ENCODE measurements at places on chromosomes 11 and 22.

DNA sequence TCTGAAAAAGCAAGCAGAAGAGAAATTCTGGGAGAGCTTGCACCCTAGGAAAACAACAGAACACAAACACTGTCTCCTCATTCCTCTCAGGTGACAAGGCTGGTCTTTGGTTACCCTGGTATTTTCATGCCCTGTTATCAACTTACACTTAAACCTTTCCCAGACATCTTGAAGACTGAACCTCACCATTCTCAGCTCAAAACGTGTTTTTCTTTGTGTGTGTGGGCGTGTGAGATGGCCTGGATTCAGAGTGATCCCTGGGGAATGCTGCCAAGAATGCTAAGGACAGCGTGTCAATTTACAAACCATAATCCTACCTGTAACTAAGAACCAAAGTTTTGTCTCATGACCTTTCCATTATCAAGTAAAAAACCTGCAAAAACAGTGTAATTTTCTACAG lies 33.3 kb downstream of the ELF5 start:
- DNase-seq: no peak

GRCh38 chr11:66768818-66769217 lies 39.8 kb upstream of the SPTBN2 start:
- DNase-seq: no peak

- DNase-seq: no peak
Measured at GRCh38 chr11:85843929-85844328, 11.3 kb upstream of the CCDC83 start.

- no peak for DNase-seq
Measured at GRCh38 chr11:60116996-60117790, 28.7 kb downstream of the MS4A2 start.

- DNase-seq: no peak
Measured at GRCh38 chr11:13149991-13150390, 127.6 kb upstream of the BMAL1 start.

DNA sequence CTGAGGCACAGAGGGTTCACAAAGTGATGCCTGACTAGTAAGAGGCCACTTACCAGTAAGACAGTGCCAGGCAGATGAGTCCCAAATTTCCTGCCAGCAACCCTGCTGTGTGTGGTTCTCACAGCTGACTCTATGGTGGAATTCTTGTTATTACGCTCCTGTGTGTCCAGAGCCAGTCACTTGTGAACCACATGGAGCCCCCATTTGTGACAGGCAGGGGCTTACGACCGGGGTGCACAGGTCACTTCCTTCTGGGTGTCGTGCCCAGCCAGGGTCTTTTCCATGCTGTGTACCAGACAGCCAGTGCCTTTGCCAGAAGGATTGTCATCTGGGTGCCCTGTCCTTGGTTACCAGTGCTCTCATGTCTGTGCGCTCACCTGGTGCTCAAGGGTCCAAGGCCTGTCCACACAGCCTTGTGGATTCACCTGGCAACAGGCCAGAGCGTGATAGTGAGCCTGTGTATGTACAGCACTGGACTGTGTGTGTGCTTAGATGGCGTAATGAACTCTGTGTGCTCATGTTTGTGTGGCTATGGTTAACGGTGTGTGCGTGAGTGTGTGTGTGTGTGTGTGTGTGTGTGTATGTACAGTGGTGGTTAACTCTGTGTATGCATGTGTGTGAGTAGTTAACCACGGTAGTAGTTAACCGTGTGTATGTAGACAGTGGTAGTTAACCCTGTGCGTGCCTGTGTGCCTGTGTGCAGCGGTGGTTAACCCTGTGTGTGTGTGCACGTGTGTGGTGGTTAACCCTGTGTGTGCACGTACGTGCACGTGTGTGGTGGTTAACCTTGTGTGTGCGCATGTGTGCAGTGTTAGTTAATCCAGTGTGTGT lies 18.6 kb downstream of the GRAMD4 start:
- DNase-seq: peak; percentile 74

- no peak for DNase-seq
Measured at GRCh38 chr22:29055192-29055830, 6.3 kb downstream of the C22orf31 start.

- DNase-seq: no peak
Measured at GRCh38 chr11:88307749-88308425, 29.6 kb downstream of the CTSC start.

DNA sequence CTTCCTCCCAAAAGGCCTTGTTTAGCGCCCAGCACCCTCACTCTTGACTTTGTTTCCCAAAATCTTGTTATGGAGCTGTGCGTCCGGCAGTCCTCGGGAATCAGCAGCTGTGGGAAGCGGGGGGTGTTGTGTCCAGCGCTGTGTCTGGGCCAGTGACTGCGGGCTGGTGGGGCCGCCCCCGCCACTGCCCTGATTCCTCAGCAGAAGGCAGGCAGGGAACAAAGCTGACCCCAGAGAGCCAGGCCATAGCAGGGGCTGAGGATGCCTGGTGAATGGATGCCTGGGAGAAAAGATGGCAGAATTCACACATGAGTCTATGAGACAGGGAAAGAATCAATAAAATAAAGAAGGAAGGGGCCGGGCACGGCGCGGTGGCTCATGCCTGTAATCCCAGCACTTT lies 2.5 kb downstream of the APOBEC3C start:
- no peak for DNase-seq

DNA sequence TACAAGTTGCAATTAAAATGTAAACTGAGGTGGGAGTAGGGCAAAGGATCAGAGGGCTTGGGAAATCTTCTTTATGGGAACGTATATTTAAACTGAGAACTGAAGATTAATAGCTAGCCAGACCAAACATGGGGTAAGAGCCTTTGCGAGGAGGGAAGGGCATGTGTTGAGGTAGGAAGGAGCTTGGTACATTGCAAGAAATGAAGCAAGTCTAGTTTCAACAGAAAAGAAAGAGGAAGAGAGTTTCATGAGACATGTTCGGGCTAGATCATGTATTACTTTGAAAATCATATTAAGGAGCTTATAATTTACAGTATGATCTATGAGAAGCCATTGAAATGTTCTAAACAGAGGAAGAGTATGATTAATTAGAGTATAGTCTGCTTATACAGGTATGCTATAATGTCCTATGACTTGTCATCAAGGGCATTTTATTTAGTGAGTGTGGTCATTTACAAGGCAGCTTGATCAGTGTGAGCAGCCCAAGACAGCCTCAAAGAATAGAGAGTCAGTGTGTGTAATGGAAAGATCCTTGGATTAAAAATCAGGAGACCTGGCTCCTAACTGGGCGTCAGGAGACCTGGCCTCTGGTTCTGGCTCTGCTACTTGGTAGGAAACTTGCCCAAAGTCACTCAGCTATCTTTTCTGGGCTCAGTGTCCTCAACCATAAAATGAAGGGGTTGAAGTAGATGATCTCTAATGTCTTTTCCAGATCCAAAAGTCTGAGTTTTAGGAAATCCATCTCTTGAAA lies 10.9 kb downstream of the GAS2 start:
- peak; percentile 21 for DNase-seq

DNA sequence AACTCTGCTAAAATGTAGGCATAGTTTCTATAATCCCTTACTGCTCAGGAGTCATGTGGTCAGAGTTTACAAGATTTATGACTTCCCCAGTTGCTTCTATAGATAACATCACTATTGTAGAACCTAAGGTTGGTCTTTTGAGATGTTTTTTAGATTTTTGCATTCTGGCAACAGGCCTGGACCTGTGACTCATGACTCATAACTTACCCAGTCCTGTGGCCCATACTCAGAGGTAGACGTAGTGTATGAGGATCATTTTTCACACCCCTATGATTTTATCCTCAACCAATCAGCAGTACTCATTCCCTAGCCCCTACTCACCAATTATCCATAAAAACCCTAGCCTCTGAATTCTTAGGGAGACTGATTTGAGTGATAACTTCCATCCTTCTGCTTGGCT lies 384.4 kb upstream of the DDI1 start:
- no peak for DNase-seq

- no peak for DNase-seq
Measured at GRCh38 chr22:37225481-37225880, 13.2 kb upstream of the SSTR3 start.

GRCh38 chr22:41830174-41830573 lies 2.7 kb upstream of the SREBF2 start:
- no peak for DNase-seq

- peak; percentile 75 for DNase-seq
Measured at GRCh38 chr11:47980088-47980906, at the start of gene PTPRJ. TSS of gene PTPRJ (plus strand) at chr11:47980559. CDS start at chr11:47980913, 354 bp downstream.

DNA sequence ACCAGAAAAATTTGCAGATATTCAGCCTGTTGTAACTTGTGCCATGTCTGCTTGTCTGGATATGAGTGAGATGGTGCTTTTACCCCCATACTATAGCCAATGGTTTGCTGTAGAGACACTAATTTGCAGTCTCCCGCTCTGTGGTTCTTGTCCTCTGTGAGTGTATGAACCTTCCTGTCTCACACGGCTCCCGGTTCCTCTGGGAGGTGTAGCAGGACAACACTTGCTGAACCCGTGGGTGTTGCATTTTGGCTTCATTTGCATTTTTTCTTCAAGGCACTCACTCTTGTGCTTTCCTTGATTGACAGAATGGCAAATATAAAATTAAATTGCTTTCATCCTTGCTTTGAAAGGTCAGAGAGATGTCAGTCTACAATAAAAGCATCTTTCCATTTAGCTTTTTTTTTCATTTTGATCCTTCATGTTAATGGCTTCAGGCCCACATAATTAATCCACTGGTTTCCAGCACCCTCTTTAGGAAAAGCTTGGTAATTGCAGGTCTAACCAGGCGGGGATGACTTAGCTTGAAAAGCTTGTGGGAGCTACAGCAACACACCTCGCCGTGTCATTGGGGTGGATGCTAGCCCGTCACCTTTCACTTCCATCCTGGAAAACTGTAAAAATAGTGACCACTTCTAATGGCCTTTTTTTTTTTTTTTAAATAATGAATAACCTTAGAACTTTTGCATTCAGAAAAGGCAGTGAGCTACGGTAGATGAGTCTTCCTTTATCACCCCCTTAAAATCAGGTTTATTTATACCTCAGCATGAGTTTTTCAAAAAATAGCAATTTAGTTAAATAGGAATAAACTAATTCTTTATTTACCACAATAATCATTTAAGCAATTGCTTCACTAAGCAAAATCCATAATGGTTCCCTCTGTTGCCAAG lies 27.4 kb upstream of the ST14 start:
- DNase-seq: peak; percentile 62

- no peak for DNase-seq
Measured at GRCh38 chr11:72767203-72768062, 15.2 kb upstream of the ARAP1 start.

DNA sequence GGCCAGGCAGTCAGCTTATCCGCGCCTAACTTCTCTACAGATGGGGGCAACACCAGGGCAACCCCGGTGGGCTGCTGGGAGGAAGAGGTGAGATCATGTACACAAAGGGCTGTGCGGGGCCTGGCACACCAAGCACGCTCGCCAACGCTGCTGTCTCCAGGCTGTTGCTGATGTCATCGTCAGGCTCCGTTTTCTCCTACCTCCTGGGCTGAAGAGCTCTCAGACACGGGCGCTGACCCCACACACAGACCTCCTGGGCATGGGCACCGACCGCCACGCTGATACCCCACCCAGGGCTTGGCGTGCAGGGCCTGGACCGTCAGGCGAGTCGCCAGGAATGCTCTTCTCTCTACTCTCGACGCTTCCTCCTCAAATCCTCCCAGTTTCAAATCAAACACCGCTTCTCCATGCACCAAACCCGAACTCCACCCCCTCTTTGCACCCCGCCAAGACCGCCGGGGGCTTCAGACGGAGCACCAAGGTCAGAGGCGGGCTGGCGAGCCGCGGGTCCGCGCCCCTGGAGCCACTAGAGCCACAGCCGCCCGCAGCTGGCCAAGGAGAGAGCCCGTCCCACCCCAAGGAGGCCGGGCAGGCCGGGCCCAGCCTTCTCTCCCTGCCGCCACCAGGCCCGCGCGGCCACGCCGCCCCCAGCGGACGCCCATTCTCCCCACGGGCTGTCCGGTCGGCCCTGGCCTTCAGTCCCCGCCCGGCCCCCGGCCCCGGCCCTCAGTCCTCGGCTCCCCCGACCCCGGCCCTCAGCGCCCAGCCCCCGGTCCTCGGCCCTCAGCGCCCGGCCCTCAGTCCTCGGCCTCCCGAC lies 772 bp downstream of the SBF1 start:
- DNase-seq: peak; percentile 61

DNA sequence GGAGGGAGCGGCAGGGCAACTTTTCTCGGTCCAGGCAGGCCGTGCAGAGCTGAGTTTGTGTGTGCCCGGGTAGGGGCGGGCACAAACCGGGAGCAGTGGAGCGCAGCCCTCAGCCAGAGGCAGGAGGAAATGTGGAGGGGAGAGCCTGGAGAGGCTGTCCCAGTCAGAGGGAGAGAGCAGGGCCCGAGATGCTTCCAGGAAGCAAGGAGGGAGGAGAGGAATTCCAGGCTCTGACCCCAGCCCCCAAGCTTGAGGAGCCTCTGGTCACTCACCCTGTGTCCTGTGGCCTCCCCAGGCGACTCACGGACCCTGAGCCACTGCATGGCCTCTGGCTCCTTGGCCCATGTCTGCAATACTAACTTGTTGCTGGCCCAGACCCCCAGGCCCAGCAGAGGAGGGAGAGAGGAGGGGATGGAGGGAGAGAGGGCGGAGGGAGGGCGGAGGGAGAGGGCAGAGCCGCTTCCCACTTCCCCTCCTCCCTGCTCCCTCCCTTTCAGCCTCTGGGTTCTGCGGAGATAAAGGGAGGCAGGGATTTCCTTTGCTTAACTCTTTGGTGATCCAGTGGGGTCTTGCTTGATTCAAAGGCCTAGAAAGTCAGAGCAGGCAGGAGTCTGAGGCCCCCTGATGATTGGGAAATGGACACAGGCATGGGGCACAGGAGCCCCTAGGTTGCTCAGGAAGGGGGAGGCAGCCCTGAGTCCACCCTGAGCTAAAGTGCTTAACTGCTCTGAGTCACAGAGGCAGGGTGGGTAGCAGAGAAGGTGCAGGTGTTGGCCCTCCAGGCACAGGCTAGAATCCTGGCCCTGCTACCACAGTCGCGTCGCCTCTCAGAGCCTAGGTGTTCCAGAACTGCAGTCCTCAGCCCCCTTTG lies at the start of gene C1QTNF6:
TSS of gene C1QTNF6 (minus strand) at position 357 of the 871 bp plus-strand sequence. CDS start at position 323, 34 bp downstream.
- no peak for DNase-seq

GRCh38 chr22:20823264-20823663 lies 35.3 kb downstream of the PI4KA start:
- DNase-seq: no peak

- peak; percentile 52 for DNase-seq
Measured at GRCh38 chr11:86577644-86578636, 94.5 kb downstream of the ME3 start.

- DNase-seq: no peak
Measured at GRCh38 chr11:46335890-46336562, 11.2 kb upstream of the DGKZ start.

GRCh38 chr11:125418396-125418795 lies 77.7 kb downstream of the FEZ1 start:
- DNase-seq: no peak

DNA sequence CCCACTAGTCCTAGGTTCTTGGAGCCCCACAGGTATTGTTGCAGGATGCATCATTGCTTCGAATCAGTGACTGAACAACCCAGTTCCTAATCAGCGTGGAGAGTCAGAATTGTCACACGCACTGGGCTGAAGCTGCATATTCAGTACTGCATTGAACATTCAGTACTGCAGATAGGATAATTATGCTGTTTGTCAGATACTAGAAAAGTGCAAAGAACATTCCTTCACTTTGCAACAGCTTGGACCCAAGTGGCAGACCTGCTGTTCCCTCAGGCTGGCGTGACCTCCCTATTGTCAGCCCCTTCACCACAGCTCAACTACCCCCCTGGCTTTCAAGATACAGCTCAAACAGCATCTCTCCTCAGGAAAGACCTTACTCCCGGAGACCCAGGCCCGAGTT lies 27.6 kb downstream of the NF2 start:
- DNase-seq: no peak

GRCh38 chr11:46267930-46268329 lies 9.5 kb upstream of the CREB3L1 start:
- no peak for DNase-seq

- DNase-seq: no peak
Measured at GRCh38 chr11:86570020-86570419, 102.4 kb downstream of the ME3 start.

GRCh38 chr11:4190098-4190497 lies 95.5 kb downstream of the RRM1 start:
- DNase-seq: no peak
